ENCODE measurements at places on chromosomes 6 and 20. TPM values are rescaled to one million over a fixed set of nuclear protein-coding genes. Genes with fewer than 3 reads are reported as not detected.

DNA sequence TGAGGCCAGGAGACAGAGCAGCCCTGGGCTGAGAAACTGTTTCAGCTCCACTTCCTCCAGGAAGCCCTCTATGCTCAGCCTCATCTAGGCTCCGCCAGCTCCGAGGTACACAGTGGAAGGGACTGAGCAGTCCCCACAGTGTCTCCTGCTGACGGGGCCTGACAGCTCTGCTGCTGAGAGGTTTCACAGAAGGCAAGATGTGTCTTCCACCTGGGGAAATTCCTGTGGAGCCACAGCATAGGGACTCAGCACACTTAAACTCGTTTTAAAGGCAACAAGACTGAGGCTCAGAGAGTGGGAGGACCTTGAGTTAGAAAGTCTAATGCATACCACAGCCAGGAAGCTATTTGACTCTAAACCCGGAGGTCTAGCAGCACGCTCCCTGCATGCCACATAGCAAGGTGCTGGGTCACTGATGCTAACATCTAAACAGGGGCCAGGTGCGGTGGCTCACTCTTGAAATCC lies 6.8 kb downstream of the ADA start:
- peaks cover 22% of the 10 kb centered on the region for H3K4me1 ChIP-seq
- no peak overlapping the region for H3K4me3 ChIP-seq
- H3K27me3 ChIP-seq = no peaks in the 10 kb centered on the region

GRCh38 chr6:89924231-89924630 lies 30.0 kb downstream of the GJA10 start:
- no peaks in the 10 kb centered on the region for H3K27me3 ChIP-seq
- no peaks in the 10 kb centered on the region for H3K4me1 ChIP-seq
- no peaks in the 10 kb centered on the region for H3K36me3 ChIP-seq
- no peak overlapping the region for H3K4me3 ChIP-seq
- no peak overlapping the region for H3K27ac ChIP-seq

GRCh38 chr6:56091159-56091869 lies 156.1 kb downstream of the COL21A1 start:
- H3K27me3 ChIP-seq = no peaks in the 10 kb centered on the region
- no peak overlapping the region for H3K27ac ChIP-seq
- H3K4me3 ChIP-seq = no peak overlapping the region
- no peaks in the 10 kb centered on the region for H3K4me1 ChIP-seq

Gene APOM
- total RNA-seq = 4.6 TPM

- H3K4me3 ChIP-seq = no peak overlapping the region
- DNase-seq = no peak
- H3K4me1 ChIP-seq = no peaks in the 10 kb centered on the region
- H3K27ac ChIP-seq = no peak overlapping the region
- no peaks in the 10 kb centered on the region for H3K36me3 ChIP-seq
Observed at GRCh38 chr6:45836438-45836824, 179.2 kb downstream of the CLIC5 start.

Gene SAPCD1
- total RNA-seq = 6.5 TPM

DNA sequence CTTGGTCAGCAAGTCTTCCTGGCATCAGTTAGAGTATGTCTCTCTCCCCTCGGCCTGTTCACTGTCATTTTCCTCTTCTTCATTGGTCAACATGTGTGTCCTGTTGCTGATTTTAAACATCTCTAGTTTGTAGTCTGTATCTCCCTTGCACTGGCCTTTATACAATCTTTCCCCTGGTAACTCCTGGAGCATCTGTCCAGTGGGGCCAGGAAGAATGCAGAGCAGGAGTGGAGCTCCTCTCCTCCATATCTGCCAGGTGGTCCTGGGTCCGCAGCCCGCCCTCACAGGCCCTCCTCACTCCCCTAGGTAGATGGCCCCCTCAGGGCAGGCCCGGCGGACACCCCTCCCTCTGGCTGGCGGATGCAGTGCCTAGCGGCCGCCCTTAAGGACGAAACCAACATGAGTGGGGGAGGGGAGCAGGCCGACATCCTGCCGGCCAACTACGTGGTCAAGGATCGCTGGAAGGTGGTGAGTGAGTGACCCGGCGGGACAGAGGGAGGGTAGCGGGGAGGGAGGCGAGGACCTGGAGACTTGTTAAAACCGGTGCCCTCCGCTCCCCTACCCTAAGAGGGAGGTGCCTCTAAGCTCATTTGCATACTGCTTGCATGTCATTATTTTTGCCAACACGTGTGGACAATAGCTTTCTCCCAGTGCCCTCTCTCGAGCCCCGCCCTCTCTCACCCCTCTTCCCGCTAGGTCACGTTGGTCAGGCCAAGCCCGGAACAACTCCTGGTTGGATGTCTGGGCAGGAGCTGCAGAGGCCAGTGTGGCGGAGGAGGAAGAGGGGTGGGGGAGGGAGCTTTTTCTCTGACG lies 3.2 kb downstream of the TTBK1 start:
- H3K27ac ChIP-seq = peak overlapping the region; percentile 14
- H3K4me1 ChIP-seq = peaks cover 7% of the 10 kb centered on the region
- peak; percentile 89 for DNase-seq

Gene MUC22
- total RNA-seq = not detected

All from kidney (tissue), 22 donors.